CD4-positive, alpha-beta T cell (primary cell): ENCODE measurements at places on chromosomes 2 and 18. TPM values are rescaled to one million over a fixed set of nuclear protein-coding genes. Genes with fewer than 3 reads are reported as not detected.

The CD207 gene
- total RNA-seq = not detected

The GKN2 gene
- total RNA-seq = not detected

The LRRTM1 gene
- not detected for total RNA-seq

The LIPG gene
- total RNA-seq = not detected
